ENCODE measurements at places on chromosomes 2 and 18.

GRCh38 chr2:135916207-135916606, 40.0 kb upstream of the MCM6 start:
- peak; percentile 35 for DNase-seq

- no peak for DNase-seq
Observed at GRCh38 chr2:179429597-179429996, 165.0 kb upstream of the SESTD1 start.

DNA sequence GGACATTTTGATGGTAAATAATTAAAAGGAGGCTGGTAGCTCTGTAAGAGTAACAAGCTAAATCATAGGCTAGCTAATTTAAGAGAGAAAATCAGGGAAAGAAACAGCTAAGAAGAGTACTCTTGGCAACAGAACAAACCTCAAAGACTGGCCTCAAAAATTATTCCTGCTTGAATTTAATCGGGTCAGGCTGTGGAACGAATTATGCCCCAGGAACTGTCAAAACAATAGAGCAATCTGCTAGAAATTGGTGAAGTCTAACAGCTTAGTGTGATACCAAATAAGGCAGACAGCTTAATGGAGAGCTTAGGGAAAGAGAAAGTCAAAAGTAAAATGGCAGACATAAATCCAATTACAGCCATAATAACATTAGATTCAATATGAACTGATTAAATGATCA, 215.7 kb downstream of the MREG start:
- no peak for DNase-seq

GRCh38 chr18:49768051-49768391, 45.3 kb downstream of the ACAA2 start:
- peak; percentile 59 for DNase-seq

GRCh38 chr2:99085421-99085820, 56.1 kb upstream of the C2orf15 start:
- DNase-seq, result no peak

GRCh38 chr18:45995461-45995860, 28.3 kb upstream of the EPG5 start:
- no peak for DNase-seq

DNA sequence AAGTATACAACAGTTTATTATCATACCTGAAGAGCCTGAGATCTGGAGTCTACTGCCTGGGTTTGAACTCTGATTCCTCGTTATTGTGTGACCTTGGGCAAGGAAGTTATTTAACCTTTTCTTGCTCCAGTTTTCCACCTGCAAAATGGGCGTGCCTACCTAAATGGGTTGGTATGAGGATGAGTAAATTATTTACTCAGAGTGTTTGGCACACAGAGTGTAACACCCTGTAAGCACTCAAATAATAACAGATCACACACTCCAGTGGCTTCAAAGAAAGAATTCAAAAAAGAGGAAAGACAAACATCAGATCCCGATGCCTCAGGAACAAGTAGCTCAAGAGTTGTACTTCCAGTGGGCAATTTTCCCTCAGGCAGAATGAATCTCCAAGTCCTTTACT, 2.4 kb downstream of the SRD5A2 start:
- no peak for DNase-seq

- no peak for DNase-seq
Observed at GRCh38 chr2:183034806-183035205, 3.5 kb downstream of the NCKAP1 start.

GRCh38 chr2:63436488-63436887, 151.8 kb downstream of the WDPCP start:
- no peak for DNase-seq

GRCh38 chr18:8949206-8949605, 153.3 kb upstream of the NDUFV2 start:
- no peak for DNase-seq

GRCh38 chr2:60964651-60965498, 52.6 kb upstream of the PEX13 start:
- no peak for DNase-seq

- DNase-seq, result no peak
Observed at GRCh38 chr18:67282796-67283195, 233.7 kb downstream of the DSEL start.

DNA sequence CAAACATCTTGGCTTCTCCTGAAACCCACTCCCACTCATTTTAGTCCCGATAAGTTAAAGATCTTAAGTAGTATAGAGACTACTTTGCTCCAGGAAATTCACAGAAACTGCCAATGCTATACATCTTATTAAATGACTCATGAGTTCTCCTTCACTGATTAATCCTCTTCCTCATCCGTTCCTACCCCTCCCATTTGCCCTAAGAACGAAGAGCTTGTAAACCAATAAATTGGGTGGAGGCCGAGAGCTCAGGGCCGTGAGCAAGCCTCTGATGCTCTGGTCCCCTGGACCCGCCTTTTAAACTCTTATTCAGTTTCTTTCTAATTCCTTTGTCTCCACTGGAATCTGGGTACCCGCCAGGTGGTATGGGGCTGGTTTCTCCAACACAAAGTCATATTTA, 68.6 kb downstream of the METTL8 start:
- no peak for DNase-seq

- no peak for DNase-seq
Observed at GRCh38 chr18:42719221-42719620, 396.3 kb downstream of the RIT2 start.

GRCh38 chr18:76524900-76525698, 30.1 kb upstream of the ZNF516 start:
- DNase-seq, result peak; percentile 97

DNA sequence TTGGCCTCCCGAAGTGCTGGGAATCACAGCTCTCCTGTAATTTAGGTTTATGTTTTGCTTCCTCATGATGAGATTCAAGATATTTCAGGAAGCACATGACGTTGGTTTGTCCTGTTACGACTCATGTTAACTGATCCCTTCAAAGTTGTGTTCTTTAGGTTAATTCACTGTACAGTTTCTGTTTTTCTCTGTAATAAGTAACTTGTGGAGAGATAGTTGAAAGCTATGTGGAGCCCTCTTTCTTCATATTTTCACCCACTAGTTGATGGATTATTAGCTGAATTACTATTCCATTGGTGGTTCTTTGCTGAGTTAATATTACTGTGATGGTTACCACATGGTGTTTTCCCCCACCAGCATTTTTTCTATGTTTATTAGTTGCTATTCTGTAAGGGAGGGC, 18.3 kb upstream of the CHCHD5 start:
- DNase-seq, result no peak

Data from renal pelvis (tissue), 12 donors.